ENCODE measurements at places on chromosomes 4 and X.

GRCh38 chrX:80879143-80879542, 69.5 kb upstream of the BRWD3 start:
- DNase-seq: no peak

DNA sequence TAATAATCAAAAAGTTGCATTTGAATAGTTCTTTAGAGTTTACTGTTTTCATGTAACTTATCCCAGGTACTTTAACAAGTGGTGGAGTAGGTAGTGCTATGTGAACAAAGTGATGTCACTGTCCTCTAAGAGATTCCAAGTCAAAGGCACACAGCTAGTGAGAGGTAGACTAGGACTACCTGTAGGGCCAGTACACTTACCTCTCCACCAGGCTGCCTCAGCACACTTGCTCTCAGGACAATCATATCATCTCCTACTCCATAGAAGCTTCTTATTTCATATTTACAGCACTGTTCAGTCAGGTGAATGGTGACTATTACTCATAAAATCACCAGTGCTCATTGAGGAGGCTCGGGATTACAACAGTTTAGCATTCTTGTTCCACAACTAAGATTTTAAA, 173.0 kb upstream of the EMCN start:
- DNase-seq: no peak

GRCh38 chr4:184506527-184507121, 32.3 kb upstream of the IRF2 start:
- no peak for DNase-seq

- no peak for DNase-seq
Observed at GRCh38 chr4:90715242-90715641, 588.0 kb downstream of the CCSER1 start.

GRCh38 chr4:79249881-79250503, 75.9 kb downstream of the NAA11 start:
- no peak for DNase-seq

DNA sequence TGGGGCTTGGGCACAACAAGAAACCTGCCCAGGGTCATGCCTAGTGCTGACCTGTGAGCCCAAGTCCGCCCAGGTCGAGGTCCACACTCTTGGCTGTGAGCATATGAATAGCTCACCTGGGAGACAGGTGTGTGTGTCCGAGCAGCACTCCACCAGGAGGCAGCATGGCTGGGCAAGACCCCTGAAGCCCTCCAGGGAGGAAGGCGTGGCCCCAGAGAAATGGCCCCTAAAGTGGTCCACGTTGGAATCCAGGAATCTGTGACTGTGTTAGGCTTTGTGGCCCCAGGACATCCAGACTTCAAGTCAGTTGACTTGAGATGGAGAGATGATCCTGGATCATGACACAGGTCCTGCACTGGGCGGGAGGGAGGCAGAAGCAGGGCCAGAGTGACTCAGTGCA, 138.8 kb downstream of the CPZ start:
- DNase-seq: peak; percentile 24

GRCh38 chr4:17195461-17196275, 297.2 kb upstream of the LDB2 start:
- no peak for DNase-seq

GRCh38 chrX:150517303-150517910, 51.0 kb upstream of the MTM1 start:
- DNase-seq: no peak

DNA sequence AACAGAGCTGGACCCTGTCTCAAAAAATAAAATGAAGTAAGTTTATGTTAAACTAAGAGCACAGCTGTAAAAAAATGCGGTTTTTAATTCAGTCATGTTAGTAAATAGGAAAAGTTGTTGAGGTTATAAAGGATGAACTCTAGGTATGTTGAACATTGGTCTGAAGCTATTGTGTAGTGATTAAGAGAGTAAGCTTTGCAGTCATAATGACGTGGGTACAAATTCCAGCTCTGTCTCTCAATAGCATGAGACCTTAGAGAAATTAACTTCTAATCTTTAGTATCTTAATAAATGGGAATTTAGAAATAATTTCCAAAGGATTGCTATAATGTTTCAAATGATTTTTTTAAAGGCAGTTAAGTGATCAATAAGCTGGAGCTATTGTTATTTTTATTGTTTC, 2.9 kb upstream of the YTHDC1 start:
- DNase-seq: no peak

- no peak for DNase-seq
Observed at GRCh38 chr4:31084806-31085416, 364.7 kb downstream of the PCDH7 start.

DNA sequence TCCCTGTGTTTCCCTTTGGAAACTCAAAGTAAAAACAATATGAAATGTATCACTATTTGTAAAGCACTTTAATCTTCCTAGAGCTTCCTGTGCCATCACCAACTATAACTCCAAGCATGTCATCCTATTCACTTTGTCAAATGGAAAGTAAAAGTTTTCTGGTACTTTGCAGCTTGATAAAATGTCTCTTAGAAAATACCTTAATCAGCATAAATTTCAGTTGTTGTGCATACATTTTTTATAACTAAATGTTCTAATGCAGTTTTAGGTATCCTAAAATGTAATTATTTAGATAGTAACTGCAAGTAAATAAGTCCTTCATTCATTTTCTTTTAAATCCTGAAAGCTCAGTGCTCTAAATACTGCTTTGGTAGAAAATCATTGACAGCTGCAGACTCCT, 558.7 kb downstream of the GRID2 start:
- DNase-seq: no peak

- no peak for DNase-seq
Observed at GRCh38 chr4:180455226-180455625, 1788.0 kb upstream of the TENM3 start.

DNA sequence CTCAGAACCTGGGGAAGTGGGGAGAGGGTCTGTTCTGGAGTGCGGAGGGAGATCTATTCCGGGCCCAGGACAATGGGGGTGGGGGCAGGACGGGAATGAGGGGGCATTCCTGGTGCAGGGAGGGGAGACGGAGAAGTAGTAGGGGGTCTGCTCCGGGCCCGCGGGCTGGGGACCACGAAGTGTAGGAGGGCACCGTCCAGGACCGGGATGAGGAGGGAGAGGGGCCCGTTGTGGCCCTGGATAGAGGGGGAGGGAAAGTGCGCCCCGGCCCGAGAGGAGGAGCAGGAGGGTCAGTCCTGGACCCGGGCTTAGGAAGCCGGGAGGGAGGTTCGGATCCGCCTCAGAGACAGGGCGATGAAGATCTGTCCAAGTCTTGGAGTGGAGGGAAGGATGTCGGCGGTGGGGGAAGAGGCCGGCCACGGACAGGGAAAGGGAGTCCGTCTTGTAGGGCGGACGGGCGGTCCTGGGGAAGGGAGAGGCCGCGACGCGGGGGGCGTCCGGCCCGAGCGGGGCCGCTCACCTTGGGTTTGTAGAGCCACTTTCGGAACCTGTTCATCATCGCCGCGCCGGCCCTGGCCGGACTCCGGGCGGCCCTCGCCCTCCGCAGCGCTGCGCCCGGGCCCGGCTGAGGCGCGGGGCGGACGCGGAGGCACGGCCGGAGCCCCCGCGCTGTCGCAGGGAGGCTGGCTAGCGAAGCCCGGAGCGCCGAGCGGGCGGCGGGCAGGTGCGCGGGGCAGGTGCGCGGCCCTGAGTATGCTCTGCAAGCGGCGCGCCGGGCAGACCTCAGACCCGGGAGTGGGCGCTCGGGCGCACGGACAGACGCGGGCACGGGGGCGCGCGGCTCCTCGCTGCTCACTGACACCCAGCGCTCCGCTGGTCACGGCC, at the start of gene ZFYVE28:
Gene ZFYVE28, minus strand, starts transcription at position 881 of the 885 bp plus-strand sequence. Its CDS starts 322 bp downstream, at position 559.
- peak; percentile 70 for DNase-seq

DNA sequence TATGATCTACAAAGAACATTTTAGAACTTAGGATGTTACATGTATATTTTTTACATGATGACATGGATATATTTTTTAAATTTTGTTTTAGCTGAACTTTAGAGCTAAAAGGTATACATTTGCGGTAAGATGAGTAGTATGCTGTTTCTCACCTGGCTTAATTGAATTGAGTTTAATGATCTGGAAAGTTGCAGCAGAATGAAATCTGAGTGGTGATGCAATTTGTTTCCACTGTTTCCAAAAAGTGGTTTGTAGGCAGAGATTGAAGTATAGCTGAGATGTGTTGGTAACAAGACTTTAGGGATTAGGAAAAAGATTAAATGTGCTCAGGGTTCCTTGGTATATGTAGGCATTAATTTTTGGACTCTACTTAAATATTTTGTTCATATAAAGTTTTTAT, 68.1 kb downstream of the HPF1 start:
- no peak for DNase-seq

DNA sequence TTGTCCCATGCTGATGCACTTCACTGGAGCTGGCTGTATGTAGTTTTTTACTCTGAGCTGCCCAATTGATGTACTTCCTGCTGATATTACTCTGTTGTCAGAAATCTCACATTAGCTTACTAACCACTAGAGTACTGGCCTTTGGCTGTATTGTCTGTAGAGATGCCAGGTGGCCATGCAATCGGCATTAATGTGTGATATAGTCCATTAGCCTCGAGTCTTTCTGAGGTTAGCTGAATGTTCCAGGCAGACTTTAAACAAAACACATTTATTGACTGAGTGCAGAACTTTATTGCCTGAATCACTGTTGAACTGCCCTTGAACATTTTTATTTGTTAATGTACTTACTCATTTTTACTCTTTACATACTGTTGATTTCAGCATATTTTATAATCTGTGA, 335.2 kb downstream of the PCDH10 start:
- DNase-seq: no peak

GRCh38 chr4:43853565-43854264, 594.9 kb downstream of the KCTD8 start:
- no peak for DNase-seq

- DNase-seq: no peak
Observed at GRCh38 chrX:30955687-30956086, 66.6 kb upstream of the TAB3 start.

DNA sequence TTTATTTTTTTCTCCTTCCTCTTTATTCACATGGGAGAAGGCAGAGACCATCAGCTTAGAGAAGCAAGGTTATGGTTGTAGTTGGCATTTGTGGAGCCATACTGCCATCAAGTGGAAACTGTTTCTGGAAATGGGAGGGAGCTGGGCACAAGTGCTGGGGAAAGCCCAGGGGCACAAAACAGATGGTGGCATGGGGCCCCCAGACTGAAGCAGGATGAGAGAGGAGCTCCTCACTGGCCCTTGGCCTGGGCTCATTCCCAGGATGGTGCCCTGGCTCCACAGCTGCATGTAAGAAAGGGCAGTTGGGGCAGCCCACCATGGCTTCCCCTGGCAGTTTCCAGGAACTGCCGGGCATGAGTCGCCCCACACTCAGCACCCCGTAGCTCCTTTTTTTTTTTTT, 59.2 kb downstream of the NBDY start:
- peak; percentile 4 for DNase-seq

DNA sequence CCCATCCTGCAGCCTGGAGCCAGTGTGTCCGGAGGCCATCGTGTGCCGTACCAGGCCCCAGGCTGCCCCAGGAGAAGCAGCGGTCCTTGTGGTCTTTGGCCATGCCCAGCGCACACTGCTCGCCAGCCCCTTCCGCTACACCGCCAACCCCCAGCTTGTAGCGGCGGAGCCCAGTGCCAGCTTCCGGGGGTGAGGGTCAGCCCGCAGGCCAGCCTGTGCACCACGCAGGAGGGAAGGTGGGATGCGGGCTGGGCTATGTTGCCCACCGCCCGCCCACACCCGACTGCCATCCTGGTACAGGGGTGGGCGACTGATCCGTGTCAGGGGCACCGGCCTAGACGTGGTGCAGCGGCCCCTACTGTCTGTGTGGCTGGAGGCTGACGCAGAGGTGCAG, 7.6 kb upstream of the SRPK3 start:
- DNase-seq: peak; percentile 28

DNA sequence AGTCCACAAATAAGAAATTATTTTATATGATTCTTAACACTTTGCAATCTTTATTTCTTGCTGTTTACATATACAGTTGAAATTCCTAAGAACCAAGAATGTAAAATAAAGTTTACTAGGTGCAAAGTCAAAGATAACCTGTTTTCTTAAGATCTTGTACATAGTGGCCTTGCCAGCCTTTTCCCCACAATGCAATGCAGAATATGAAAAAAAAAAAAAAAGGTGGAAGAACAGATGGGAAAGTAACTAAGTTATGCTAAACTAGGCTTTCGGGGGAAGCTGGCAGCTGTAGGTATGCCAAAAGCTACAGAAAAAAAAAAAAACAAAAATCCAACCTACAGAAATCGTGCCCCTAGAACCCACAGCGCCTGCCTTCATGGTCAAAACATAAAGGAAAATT, 1588.4 kb downstream of the STIM2 start:
- DNase-seq: no peak

- no peak for DNase-seq
Observed at GRCh38 chrX:35006361-35006760, 63.8 kb downstream of the FAM47B start.

DNA sequence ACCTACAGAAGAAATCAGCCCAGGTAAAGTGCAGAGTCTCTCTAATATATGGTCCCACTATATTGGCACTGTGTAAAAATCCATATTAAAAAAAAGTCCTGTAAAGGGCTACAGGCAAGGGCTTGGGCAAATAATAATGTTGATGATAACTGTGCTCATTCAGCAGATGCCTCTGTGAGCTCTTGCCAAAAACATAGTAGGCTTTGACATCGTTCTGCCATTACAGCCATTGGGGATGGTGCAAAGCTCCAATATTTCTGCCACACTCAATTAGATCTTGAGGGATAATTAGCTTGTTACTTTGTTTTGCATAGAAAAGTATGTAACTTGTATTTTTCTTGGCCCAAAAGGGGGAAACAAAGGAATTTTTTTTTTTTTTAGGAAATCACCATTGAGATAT, 645.5 kb upstream of the FAM241A start:
- DNase-seq: no peak

DNA sequence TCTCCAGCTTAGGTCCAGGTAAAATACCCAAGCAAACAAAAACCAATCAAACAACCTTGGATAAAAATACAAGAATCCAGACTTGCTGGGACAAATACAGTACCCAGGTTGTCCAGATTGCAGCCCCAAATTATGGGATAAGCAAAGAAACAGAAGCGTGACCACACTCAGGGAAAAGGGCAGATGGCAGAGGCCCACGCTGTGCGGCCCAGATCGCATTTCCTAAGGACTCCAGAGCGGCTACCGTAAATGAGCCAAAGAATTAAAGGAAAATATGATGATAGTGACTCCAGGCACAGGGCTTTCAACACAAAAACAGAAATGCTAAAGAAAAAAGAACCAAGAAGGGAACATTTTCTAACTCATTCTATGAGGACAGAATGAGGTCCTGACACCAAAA, 50.3 kb downstream of the FGFRL1 start:
- DNase-seq: peak; percentile 13

- DNase-seq: no peak
Observed at GRCh38 chr4:171622729-171623128, 190.5 kb upstream of the GALNTL6 start.

All from activated effector memory CD4-positive, alpha-beta T cell treated with anti-CD3 and anti-CD28 coated beads, Interleukin-2, amount 50 U/mL, for 16 hours (primary cell).